Activated CD8-positive, alpha-beta T cell treated with anti-CD3 and anti-CD28 coated beads, Interleukin-2, amount 10 ng/mL, durations not matched to agents 7 days and 5 days (primary cell): ENCODE measurements at places on chromosomes 16 and 17. TPM values are rescaled to one million over a fixed set of nuclear protein-coding genes. Genes with fewer than 3 reads are reported as not detected.

The CCL17 gene
- total RNA-seq: not detected

The DPEP2 gene
- 5.9 TPM for total RNA-seq

The KLHL10 gene
- not detected for total RNA-seq

The P2RX1 gene
- 1.1 TPM for total RNA-seq

The SDR42E1 gene
- 12.4 TPM for total RNA-seq

The DCTPP1 gene
- total RNA-seq: 87.3 TPM

The CIBAR2 gene
- not detected for total RNA-seq

The FZD2 gene
- 0.29 TPM for total RNA-seq

The JPT1 gene
- 319 TPM for total RNA-seq

The SNTB2 gene
- total RNA-seq: 24.3 TPM

The RANBP10 gene
- total RNA-seq: 30.5 TPM

The MT1E gene
- 65.0 TPM for total RNA-seq

The SIRT7 gene
- 55.0 TPM for total RNA-seq

The RHBDF1 gene
- 0.40 TPM for total RNA-seq

The CD300E gene
- not detected for total RNA-seq

The OR3A3 gene
- total RNA-seq: not detected

The ZPBP2 gene
- not detected for total RNA-seq

The UNC13D gene
- total RNA-seq: 249 TPM

The CDH3 gene
- total RNA-seq: not detected

The STX8 gene
- total RNA-seq: 71.0 TPM

The HSPB9 gene
- 0.29 TPM for total RNA-seq

The TBC1D26 gene
- 0.23 TPM for total RNA-seq

The NECAB2 gene
- not detected for total RNA-seq

The COPZ2 gene
- 5.1 TPM for total RNA-seq

The LMF1 gene
- 14.3 TPM for total RNA-seq

The PIK3R6 gene
- total RNA-seq: 20.7 TPM

The TP53TG3 gene
- total RNA-seq: not detected
